ENCODE measurements at places on chromosomes 12 and 14.
A peak's percentile ranks its signal among the peaks of the same experiment; 100 is the strongest.

DNA sequence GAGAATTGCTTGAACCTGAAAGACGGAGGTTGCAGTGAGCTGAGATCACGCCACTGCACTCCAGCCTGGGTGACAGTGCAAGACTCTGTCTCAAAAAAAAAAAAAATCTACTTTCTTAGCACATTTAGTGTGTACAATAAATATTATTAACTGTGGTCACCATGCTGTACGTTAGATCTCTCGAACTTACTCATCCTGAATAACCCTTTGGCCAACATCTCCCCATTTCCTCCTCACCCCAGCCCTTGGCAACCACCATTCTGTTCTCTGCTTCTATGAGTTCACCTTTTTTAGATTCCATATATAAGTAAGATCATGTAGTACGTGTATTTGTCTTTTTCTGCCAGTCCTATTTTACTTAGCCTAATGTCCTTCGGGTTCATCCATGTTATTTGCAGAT lies 13.4 kb downstream of the FUT8 start:
- no peak for DNase-seq

DNA sequence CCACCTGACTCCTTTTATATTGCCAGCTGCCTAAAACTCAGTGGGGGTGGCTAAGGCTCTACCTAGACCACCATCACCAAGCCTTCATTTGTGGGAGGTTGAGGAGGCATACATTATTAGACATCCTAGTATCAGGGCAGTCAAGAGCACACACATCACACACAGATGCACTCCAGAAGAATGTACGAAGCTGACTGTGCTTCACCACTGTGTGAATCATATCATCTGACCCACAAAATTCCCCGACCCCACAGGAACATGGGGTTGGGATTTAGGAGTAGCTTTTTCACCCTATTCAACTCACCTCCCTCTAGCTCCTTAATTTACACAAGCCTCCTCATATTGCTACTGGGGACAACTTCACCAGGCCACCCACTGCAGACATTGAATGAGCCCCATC lies 64.8 kb upstream of the BDKRB2 start:
- DNase-seq = no peak

DNA sequence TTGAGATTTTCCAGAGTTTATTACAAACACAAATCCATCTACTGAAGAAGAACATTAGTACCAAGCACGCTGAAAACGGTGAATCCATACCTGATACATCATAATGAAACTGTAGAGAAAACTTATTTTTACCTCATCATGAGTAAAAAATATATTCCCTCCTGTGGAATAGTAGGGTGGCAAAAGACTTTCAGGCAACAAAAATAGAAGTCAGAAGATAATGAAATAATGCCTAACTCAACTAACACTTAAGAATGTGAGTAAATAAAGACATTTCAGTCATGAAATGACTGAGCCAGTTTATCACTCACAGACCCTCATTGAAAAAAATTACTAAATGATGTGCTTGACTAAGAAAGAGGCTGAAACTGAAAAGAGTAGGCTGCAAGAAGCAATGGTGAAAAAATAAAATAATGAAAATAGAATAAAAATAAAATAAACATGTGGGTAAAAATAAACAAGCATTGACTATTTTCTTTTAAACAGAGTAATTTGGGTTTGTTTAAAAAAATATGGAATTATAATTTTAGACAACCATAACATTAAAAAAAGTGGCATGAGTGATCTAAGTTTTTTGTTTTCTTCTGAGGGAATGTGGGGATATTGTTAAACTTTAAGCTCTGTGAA lies 148.6 kb downstream of the ASCL1 start:
- DNase-seq = no peak

DNA sequence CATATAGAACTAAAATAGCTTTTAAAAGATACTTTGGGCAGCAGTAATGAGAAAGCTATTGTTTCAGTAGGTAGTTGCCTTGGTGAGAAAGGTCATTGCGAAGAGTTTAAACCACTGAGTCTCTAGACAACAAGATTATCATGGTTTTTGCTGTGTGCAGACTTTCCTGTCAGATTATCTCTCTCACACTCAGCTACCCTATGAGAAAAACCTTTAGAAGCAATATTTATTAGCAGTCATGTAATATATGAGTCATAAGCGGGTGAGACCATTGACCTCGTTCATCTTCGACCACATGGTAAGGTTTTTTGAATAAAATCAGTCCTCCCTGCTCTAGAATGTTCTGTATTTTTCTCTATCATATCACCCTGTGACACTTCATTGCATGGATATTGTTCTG lies 59.9 kb downstream of the GPR65 start:
- DNase-seq = no peak

- no peak for DNase-seq
These were observed 6.5 kb downstream of the CBLN3 start for GRCh38 chr14:24422694-24423601.

DNA sequence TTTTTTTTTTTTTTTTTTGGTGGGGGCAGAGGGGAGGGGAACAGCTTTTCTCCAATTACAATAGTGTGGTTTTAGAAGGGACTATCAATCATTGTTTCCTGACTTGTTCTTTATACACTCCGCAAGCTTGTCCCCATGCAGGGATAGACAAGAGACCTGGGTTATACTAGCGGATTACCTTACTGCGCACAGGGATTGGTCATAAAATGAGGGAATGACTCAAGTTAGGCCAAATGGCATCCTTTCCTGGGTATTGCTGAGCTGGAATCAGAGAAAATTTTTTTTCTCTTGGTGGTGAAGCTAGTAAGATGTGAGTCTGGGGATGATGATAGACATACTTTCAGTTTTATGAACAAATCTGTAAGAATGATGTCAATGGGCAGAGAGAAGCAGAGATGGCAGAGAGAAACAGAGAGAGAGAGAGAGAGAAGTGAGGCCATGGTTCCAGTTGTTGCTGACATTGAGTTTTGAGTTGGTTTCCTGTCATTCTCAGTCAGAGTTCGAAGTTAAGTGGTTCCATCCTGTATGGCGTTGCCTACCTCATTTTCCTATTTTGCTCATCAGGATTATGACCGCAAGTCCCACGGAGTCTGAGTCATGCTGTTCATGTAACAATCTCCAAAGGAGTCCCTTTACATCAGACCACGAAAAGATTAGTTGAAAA lies 59.1 kb upstream of the OTOGL start:
- DNase-seq = peak; percentile 89

DNA sequence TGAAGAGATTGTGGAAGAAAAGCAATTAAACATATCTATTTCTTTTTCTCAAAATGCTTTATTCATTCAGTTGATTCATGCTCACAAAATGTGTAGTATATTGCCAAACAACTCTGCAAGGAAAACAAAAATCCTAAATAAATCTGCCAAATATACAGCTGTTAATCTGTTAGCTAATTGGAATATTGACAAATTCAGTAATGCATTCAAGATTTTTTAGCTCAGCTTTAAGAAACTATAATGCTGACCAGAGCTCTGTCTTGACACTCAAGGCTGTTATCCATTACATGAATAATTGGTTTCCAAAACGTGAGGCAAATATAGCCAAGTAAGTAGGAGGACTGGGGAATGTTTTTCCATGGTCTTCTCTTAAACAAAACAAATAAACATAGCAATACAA lies 146.8 kb downstream of the TMTC2 start:
- no peak for DNase-seq

GRCh38 chr12:66916189-66916588 lies 237.3 kb upstream of the GRIP1 start:
- no peak for DNase-seq

DNA sequence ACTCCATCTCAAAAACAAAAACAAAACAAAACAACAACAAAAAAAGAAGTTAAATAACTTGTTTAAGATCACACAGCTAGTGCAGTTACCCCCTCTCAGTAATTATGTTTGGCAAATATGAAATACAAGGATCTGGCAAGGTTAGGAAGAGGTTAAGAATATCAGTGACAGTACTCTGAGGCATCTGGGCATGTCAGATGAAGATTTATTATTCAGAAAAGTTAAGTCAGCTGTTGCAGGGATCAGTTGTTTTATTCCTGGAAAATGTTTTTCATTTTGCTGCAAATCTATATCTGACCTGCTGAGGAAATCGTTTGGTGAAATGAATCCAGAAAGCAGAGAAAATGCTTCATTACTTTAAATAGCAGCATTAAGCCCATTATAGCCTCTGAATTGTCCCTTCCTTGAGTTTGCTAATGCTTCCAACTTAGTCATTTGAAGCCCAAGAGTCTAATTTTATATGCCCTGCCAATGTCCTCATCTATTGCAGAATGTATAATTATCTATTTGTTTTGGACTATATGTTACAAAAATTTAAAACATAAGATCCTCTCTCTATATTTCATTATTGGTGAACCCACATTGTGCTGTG lies 8.1 kb downstream of the GPX2 start:
- DNase-seq = no peak

Measured in HT1080 (cell line).